HFF-Myc (cell line): ENCODE measurements at places on chromosomes 11 and 22.

DNA sequence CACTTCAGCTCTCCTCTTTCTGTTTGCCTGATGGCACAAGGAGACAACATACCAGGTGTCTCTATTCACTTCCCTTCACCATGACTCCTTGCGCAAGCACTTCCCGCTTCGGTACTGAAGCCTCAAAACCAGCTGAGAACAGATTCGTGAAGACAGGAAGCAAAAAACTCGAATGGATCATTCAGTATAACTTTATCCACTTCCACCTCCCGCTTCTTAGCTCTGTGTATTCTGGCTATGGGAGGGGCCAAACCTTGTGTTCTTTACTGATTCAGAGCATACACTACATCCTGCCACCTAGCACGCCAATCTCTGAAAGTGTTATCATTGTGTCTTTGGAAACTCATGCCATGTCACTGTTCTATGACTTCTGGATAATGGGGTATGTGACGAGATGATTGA is 62.2 kb upstream of the ADA2 start:
- DNase-seq = no peak

DNA sequence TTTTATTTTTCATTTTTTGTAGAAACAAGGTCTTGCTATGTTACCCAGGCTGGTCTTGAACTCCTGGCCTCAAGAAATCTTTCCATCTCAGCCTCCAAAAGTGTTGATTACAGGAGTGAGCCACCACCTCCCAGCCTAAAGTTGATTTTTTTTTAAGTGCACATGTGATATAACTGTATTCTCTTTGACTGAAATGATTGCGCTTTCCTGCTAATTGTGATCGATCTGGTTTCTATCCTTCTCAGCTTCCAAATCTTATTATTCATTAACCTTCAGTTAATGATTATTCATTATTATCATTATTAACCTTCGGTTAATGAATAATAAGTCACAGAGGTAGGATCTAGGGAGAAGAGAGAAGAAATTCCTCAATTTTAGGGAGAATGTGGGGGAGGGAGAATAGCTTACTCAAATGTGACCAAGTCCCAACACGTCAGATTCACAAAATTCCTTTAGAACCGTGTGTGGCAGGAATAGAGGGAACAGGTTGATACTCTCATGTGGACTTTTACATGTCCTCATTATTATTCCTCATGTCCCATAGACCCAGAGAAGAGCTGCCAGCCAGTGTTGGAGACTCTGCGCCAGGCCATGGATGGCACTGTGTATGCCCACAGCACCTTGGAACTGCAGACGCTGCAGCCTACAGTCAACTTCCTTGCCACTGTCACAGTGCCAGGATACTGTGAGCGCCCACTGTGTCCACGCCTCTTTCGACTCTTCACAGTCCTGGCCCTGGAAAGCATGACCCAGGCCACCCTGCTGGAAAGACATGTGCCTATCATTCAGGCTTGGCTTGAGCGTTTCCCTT is 47.1 kb downstream of the RRP8 start:
- DNase-seq = no peak

DNA sequence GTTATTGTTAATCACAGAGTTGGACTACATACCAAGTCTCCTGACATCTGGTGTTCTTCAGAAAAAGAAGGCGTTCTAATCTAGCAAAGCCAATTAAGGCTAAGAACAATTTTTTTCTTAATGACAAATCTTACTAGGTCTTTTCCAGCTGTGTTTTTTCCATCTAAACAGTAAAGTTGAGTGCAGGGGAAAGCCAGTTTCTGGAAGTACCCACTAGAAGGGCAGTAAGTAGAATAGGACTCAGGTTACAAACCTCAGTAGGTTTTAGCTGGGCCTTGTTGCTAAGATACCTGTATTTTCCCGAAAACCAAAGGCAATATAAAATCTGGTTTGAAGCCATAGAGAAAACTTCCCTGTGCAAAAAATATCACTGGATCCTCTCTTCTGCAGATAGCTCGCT is 351.9 kb downstream of the ETS1 start:
- no peak for DNase-seq

DNA sequence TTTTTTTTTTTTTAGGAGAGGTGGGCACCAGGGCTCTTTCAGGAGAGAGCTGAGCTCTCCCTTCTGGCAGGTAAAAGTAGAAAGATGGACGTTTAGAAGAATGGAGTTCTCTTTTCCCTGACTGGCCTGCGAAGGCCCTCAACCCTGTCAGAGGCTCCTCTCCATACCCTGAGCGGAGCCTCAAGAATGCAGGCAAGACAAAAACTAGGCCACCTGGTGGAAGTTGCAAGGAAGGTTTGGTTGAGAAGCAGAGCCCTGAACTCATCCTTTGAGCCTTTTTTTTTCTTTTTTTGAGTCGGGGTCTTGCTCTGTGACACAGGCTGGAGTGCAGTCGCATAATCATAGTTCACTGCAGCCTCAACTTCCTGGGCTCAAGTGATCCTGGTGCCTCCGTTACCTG is 1.4 kb downstream of the OTOG start:
- DNase-seq = no peak

- DNase-seq = no peak
Measured at GRCh38 chr22:19868333-19868732, 13.7 kb upstream of the GNB1L start.

DNA sequence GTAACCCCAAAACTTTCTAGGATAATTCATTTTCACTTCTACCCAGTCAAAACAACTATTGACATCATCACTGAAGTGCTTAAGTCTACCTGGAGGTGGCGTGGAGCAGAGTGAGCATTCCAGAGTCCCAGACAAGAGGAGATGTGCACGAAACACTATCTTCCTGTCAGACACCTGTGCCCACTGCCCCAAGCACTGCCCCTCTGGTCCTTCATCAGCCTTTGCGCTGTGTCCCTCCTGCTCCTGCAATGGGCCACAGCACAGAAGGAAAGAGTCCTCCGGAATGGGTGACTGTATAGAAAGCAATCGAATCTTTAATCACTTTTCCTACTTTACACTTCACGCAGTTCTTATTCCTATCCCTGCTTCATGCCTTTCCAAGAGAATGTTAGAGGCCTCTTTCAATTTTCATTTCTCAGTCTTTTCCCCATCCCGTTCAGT is 512 bp upstream of the GRIA4 start:
- DNase-seq = no peak

- no peak for DNase-seq
Measured at GRCh38 chr22:37726241-37726887, 29.5 kb downstream of the TRIOBP start.

DNA sequence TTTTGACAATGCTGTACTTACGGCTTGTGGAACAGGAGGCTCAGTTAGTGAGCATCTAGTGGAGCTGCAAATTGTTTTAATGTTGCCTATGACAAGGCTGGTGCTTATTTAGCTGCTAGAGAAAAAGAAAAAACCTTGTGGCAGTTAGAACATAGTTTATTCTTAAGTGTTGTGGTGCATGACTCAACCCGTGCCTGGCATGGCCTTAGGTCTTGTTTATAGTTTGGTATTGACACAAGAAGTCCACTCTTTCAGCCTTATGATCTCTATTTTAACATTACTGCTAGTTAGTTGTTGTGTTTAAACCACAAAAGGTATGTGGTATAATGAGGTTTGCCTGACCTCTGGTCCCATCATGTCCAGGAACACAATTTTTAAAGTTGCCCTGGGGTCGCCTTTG is 744.6 kb downstream of the FAM181B start:
- DNase-seq = no peak

DNA sequence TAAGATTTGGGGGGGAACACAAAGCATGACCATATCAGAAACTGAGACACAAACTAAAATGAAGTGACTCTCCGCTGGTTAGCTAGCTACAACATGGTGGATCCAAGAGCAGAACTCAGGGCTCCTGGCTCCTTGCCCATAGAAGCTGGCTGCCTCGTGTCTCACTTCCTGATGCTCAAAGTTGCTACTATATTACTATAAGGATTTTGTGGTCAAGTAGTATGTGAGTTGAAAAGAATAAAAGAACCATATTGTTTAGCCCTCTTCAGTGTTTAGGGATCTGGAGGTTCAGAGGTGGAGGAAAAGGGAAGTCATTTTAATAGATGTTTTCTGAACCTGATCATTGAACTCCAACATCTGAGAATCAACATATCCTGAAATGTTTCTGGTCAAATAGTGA is 16.9 kb upstream of the SIK2 start:
- DNase-seq = no peak

- DNase-seq = no peak
Measured at GRCh38 chr11:83427501-83427900, 141.3 kb upstream of the CCDC90B start.

DNA sequence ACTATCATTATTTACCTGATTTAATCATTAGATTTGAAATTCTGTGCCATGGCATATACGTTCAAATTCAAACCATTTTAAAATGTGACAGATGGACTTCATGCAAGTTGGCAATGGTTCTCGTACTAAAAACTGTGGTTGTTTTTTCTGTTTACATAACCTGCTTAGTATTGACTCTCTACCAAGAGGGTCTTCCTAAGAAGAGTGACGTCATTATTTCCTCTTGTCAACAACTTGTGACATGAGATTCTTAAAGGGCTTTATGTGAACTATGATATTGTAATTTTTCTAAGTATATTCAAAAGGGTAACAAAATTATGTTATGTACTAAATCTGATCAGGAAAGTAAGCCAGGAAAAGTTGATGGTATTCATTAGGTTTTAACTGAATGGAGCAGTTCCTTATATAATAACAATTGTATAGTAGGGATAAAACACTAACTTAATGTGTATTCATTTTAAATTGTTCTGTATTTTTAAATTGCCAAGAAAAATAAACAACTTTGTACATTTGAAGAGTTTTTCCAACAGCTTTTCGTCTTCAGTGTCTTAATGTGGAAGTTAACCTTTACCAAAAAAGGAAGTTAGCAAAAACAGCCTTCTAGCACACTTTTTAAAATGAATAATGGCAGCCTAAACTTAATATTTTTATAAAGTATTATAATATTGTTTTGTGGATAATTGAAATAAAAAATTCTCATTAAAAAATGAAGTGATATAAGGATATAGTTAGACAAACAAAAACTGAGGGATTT is 87.0 kb downstream of the GRK3 start:
- no peak for DNase-seq

DNA sequence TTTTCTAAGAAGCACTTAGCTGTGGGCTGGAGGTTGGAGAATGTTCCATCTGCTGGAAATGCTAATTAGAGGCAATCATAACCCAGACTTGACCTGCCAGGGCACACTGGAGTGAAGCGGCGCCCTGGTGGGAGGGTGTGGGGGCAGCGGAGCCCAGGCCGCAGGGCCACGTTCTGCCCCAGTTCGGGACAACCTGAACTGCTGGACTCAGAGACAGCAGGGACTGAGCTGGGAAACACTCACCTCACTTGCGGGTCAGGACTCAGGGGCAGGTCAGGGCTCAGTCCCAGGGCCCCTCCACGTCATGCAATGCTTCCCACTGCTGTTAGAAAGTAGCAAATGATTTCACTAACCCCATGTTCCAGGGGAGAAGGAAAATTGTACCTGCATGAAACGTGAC is 316.4 kb downstream of the NTM start:
- no peak for DNase-seq

DNA sequence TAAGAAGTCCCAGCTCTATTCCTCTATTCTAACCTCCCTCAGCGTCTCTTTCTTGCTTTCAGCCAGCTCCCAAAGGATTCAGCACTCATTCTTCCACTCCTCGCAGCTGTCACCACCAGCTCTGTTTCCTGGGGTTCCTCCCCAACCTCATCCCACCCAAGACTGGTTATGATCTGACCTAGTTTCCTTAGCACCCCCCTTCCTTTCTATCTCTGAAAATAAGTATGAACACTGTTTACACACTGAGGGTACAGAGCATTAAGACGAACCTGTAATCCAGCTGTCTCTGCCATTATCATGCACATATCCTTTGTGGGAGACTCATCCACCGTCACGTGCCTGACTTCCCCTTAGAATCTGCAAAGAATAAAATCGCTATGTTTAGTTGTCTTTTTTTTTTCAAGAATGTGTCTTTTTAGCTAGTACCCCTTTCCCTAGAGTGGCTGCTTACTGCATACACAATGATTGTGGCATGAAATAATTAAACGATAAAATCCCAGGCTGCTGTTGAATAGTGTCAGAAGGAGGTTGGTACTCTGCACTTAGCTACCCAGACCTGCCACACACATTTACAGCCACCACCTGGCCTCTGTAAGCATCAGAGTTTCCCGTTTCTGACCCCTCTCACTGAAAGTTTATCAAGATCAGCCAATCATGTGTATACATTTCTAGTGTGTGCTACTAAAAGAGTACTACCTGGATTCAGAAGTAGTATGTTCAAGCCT is 26.9 kb upstream of the CSTF3 start:
- no peak for DNase-seq

DNA sequence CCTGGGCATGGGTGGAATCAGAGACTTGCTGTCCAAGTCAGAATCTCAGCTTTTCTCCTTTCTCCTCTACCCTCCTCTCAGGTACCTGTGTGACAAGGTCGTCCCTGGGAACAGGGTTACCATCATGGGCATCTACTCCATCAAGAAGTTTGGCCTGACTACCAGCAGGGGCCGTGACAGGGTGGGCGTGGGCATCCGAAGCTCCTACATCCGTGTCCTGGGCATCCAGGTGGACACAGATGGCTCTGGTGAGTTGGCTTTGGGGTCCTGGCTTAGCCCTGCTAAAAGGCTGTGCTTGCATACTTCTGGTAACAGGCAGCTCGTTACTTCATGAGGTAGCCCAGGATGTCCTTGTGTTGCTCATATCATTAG is 10.7 kb downstream of the MCM5 start:
- no peak for DNase-seq

- DNase-seq = no peak
Measured at GRCh38 chr22:46111645-46112306, 38.5 kb upstream of the PPARA start.

GRCh38 chr22:41501209-41501608 is 32.3 kb downstream of the ACO2 start:
- no peak for DNase-seq

GRCh38 chr11:70381872-70382861 is 16.2 kb upstream of the CTTN start:
- no peak for DNase-seq

- no peak for DNase-seq
Measured at GRCh38 chr11:120925944-120926343, 98.0 kb upstream of the TBCEL start.

- no peak for DNase-seq
Measured at GRCh38 chr11:121723246-121723741, 270.5 kb upstream of the SORL1-AS1 start.

- DNase-seq = no peak
Measured at GRCh38 chr22:46635756-46636155, 15.6 kb downstream of the GRAMD4 start.
